ENCODE measurements at places on chromosomes 12 and 14.

DNA sequence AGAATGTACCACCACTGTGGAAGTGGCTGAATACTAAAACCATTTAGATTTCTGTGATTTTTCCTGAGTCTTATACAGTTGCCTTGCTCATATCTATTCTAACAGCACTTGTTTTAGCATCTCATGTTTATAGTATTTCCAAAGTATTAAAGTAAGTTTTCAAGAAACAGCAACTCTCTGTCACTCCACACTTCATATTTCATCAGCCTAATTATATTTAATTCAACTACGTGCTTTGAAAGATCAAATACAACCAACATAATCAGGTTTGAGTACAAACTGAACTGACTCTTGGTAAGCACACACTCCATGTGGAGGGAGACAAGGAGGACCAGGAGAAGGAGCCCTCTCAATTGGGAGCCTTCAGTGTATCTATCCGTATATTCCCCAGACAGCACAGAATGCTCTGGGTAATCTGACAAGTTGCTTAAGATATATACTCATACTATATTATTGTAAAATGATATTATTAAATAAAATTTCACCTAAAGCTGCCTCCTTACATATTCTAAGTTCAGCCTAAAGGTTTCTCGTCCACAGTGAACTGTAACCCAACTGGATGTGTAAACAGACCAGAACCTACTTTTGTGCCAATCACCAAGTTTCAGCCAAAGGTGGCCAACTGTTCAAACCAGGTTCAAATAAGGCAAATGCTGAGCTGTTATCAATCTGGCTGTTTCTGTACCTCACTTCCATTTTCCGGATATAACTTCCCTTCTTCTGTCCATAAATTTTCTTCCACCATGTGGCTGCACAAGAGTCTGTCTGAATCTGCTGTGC, 105.0 kb upstream of the RASSF8 start:
- DNase-seq = no peak

- no peak for DNase-seq
Measured at GRCh38 chr12:24360461-24360860, 411.0 kb upstream of the SOX5 start.

DNA sequence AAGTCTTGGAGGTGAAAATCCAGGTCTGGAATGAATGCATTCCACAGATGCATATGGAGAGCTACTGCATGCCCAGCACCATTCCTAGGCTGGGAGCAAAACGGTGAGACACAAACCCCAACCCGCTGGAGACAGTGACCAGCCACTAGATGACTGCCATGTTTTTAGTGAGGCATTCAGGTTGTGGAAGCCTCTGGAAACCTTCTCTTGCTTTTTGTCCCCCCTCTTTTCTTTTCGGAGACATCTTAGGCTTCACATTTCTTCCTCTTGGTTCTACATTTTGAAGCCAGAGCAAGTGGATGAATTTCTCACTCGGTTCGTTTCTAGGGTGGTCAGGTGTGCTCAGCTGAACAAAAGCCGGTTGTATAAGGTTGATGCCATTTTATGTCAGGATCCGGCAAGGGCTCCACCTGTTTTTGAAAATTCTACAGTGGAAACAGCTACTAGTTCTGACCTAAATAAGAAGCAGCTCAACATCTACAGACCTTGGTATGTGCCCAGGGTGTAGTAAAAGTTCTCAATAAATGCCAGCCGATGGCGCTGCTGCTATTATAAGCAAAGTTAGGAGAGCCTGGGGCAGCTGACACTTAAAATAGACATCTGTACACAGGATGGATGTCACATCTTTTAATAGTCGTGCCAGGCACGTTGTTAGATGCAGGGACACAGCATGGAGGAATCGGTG, 1.8 kb upstream of the ZNF839 start:
- peak; percentile 18 for DNase-seq

DNA sequence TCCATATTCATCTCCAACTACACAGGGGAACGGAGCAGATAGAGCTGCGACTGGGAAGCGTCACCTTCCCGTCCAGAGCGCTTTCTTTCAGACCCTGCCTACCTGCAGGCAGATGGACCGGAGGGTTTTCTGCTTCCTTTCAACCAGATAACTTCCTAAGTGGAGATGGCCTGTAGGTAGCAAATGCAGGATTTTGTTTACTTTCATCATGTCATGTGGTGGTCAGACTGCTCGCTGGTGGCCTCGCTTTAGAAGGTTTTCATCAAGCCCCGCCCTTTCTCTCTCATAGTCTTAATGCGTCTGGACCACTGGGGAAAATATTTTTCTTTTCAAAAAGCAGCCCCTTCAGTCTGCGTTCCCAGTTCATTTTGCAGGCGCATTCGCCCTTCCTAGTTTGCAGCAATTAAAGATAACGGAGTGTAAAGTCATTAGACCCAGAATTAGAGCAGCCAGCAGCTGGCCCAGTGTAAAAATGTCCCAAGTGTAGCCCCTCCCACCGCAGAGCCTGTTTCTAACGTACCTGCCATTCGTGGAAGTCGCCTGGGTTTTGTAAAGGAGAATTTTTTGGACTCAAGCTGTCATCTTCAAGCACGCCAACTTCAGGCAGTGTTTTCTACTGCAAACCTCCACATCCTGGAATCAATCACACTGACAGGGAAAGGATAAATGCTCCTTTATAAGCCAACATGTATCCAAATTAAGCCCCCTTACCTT, 68.9 kb downstream of the TESC start:
- DNase-seq = no peak

DNA sequence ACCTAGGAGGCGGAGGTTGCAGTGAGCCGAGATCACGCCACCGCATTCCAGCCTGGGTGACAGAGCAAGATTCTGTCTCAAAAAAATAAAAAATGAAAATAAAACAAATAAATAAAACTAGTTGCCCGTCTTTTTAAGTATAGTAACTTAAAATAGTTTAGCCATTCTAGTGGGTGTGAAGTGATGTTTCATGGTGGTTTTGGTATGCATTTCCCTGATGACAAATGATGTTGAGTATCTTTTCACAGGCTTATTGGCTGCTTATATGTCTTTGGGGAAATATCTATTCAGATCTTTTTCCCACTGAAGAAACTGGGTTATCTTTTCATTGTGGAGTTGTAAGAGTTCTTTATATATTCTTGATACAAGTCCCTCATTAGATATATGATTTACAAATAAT, 102.4 kb upstream of the METAP2 start:
- no peak for DNase-seq

- DNase-seq = no peak
Measured at GRCh38 chr12:63149909-63150712, 890 bp downstream of the AVPR1A start.

DNA sequence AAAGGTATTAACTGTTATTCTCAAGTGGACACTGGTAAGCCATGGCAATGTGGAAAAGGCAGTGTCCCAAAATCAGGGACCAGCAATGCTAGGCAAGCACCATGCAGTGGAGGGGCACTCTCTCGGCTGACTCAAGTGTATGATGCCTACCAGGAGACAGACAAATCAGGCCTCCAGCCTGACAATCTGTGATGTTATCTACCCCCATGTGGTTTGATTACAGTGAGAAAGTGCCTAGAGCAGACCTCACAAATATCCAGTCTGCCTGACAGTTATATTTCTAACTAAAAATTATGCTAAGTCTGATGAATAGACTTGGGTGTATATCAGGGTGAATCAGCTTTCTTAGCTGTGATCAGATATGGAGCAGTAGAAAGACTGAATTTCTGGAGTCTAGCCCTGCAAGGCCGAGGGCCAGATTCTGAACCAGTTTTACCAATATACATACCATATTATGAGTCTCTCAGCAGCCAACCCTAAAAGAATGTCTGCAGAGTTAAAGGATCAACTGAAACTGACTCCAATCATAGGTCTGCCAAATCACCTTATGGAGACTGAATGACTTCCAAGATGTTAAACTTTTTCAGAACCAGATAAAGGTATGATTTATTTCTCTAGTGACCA, 3.2 kb downstream of the PLBD1 start:
- DNase-seq = no peak

DNA sequence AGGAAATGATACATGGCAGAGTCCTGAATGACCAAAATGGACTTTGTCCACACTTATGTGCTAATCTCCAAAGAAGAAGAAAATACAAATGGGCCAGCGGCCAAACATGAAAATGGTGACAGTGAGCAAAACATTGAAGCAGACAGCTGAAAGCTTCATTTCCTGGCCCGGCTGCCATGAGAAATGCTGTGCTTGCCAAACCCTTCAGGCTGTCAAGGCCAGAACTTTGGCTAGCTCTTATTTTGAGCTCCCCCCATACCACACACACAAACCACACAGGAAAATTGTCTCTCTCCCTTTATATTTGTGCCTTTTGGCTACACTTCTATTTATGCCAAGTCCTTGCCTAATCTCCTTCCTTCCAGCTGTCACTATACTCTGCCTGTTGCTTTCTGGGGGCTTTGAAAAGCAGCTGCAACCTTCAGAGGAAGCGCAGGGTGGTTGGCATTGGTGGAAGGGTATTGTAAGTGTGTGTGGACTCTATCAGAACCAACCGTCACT, 323.8 kb downstream of the RAD51B start:
- DNase-seq = peak; percentile 90

GRCh38 chr14:89382487-89382886, 34.5 kb downstream of the FOXN3 start:
- no peak for DNase-seq

DNA sequence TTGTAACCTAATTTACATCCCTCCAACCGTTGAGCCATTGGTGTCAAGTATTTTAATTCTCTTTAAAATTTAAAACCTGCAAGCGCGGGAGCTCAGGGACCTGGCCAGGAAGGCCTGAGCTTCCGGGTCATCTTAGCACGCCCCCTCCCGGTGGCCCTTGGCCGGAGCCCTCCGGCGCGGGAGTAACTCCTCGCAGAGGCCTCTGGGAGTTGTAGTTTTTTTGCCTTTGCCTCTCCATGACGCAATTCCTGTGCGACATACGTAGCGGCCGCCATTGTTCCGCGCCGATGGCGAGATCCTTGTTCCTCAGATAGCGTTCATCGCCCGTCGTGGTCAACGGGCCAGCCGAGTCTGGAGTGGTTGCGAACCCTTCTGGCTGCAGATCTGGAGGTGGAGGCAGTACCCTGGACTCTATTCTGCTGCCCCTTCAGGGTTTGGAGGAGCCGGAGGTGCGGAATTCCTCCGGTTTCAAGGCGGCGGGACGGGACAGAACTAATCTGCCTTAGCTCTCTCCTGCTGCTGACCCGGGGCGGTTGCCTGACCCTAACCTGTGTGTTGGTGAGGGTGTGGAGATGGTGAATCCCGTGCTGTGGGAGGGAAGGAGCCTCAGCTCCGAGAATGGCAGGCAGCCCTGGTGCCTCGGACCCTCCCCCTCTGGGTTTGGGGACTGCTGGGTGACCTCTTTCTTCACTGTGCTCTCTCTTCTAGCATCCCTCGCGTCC, at the start of gene ZNF268:
Gene ZNF268 (plus strand): TSS at position 258 of the 722 bp plus-strand sequence. CDS start 503 bp downstream, outside the sequence.
- DNase-seq = peak; percentile 91

DNA sequence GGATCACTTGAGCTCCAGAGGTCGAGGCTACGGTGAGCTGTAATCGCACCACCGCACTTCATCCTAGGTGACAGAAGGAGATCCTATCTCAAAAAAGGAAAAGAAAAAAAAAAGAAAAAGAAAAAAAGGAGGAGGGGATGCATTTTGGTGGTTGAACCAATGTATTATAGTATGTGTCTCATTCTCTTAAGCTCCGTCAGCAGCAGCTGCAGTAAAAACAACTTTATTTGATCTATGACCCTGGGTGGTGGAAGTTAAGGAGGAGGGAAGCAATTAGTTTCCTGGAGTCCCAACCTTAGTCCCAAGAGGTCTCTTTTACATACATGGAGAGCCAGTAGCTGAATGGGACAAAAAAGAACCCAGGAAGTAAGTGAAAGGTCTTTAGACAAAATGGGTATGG, 26.8 kb upstream of the APOF start:
- no peak for DNase-seq

DNA sequence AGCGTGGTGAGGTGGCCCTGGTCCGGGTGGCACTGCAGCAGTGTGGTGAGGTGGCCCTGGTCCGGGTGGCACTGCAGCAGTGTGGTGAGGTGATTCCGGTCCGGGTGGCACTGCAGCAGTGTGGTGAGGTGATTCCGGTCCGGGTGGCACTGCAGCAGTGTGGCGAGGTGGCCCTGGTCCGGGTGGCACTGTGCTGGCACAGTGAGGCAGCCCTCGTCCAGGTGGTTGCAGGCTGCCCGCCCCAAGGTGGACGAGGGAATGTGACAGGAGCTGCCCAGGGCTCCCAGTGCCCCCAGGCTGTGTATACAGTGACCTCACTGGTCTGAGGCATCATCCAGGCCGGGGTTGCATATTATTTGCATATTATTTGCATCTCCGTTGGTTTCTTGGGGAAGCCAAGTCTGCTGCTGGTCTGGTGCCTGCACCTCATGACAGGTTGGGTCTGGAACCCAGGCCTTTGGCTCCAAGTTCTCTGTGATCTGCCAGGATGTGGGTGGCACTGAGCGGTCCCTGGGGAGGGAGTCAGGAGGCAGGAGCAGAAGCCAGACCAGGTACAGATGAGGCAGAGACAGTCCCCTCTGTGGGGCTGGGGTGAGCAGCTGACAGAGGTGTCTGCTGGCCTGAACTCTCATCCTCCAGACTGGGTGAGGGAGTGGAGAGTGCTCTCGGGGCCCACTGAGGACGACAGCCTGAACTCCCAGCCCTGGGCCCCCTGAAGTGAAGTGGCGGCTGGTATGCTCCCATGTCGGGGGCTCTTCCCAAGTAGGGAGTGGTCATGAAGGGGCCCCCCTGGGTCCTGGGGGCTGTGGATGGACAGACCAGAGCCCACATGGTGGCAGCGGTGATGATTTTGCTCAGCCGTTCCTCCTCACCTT, 79.3 kb downstream of the KIF26A start:
- DNase-seq = no peak

DNA sequence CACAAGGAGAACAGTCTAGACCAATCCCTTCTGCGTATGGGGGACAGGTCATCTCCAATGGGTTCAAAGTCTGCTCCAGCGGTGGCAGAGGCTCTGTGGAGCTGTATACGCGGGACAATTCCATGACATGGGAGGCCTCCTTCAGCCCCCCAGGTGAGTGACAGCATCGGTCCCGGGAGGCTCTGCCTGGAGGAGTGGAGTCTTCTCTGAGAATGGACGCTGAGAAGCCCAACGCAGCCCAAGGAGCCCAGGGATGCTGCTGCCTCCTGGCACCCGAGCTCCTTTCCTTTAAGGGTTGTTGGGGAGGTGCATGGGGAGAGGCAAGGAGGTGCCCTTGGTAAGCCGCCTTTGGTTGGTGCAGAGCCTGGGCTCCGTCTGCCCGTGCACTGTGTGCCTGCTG, 28.2 kb downstream of the ADGRD1 start:
- DNase-seq = no peak

GRCh38 chr12:12180575-12180974, 86.3 kb downstream of the LRP6 start:
- no peak for DNase-seq

GRCh38 chr12:23585782-23586163, 363.7 kb downstream of the SOX5 start:
- no peak for DNase-seq

- peak; percentile 63 for DNase-seq
Measured at GRCh38 chr12:48601013-48601756, 31.3 kb upstream of the LALBA start.

GRCh38 chr12:76552343-76552938, 7.1 kb downstream of the OSBPL8 start:
- peak; percentile 44 for DNase-seq

- no peak for DNase-seq
Measured at GRCh38 chr12:39840422-39840821, 220.8 kb upstream of the ABCD2 start.

Data from fibroblast of mammary gland (primary cell).